Cerebellum (tissue), 4 donors: ENCODE measurements at places on chromosomes 5 and 9. TPM values are rescaled to one million over a fixed set of nuclear protein-coding genes. Genes with fewer than 3 reads are reported as not detected.

Gene CARD19
- 17.7 TPM for total RNA-seq

Gene TXNDC15
- total RNA-seq: 82.0 TPM

Gene SPATA6L
- total RNA-seq: 12.0 TPM

Gene VAV2
- 16.5 TPM for total RNA-seq

Gene DBH
- total RNA-seq: 0.91 TPM

Gene PCDHB7
- total RNA-seq: 6.8 TPM

Gene SPINK6
- total RNA-seq: not detected

Gene PDCD1LG2
- 0.09 TPM for total RNA-seq

Gene GABRA1
- 34.5 TPM for total RNA-seq

Gene MYMK
- total RNA-seq: not detected

Gene TMEM215
- total RNA-seq: 0.91 TPM

Gene C5orf52
- not detected for total RNA-seq

Gene HAVCR1
- 0.36 TPM for total RNA-seq

Gene MLANA
- not detected for total RNA-seq

Gene FRRS1L
- 108 TPM for total RNA-seq

Gene CD74
- total RNA-seq: 11.3 TPM

Gene MSX2
- total RNA-seq: 6.6 TPM

Gene ZFR
- total RNA-seq: 112 TPM

Gene HMCN2
- total RNA-seq: 2.3 TPM

Gene DNAI1
- total RNA-seq: 13.2 TPM

Gene NDST1
- 30.8 TPM for total RNA-seq

Gene SPINK13
- total RNA-seq: not detected

Gene PCDHA12
- total RNA-seq: 16.2 TPM

Gene PAEP
- total RNA-seq: not detected

Gene OCLN
- 7.6 TPM for total RNA-seq

Gene ITGA2
- 1.1 TPM for total RNA-seq

Gene CDC20B
- total RNA-seq: 0.18 TPM

Gene MTREX
- 78.8 TPM for total RNA-seq

Gene LCN12
- total RNA-seq: 0.36 TPM

Gene CAAP1
- 16.4 TPM for total RNA-seq

Gene LCP2
- total RNA-seq: 3.6 TPM

Gene ANKRD20A1
- 7.3 TPM for total RNA-seq

Gene NOXA1
- 1.5 TPM for total RNA-seq

Gene IRX2
- 17.6 TPM for total RNA-seq

Gene PGM5
- total RNA-seq: 16.2 TPM

Gene POU5F2
- total RNA-seq: 8.7 TPM

Gene C9orf72
- 62.6 TPM for total RNA-seq

Gene C5
- total RNA-seq: 10.9 TPM

Gene LECT2
- total RNA-seq: not detected

Gene ELAVL2
- total RNA-seq: 238 TPM

Gene LCN9
- total RNA-seq: not detected

Gene NEURL1B
- total RNA-seq: 13.2 TPM

Gene ZNF782
- total RNA-seq: 29.0 TPM

Gene ANKRD31
- 0.82 TPM for total RNA-seq

Gene C5orf15
- total RNA-seq: 35.7 TPM

Gene WDR31
- total RNA-seq: 2.4 TPM
